ENCODE measurements at places on chromosomes 6 and 20.

GRCh38 chr6:11160199-11160598, 48.7 kb upstream of the ERVFRD-1 start:
- no peak for DNase-seq

DNA sequence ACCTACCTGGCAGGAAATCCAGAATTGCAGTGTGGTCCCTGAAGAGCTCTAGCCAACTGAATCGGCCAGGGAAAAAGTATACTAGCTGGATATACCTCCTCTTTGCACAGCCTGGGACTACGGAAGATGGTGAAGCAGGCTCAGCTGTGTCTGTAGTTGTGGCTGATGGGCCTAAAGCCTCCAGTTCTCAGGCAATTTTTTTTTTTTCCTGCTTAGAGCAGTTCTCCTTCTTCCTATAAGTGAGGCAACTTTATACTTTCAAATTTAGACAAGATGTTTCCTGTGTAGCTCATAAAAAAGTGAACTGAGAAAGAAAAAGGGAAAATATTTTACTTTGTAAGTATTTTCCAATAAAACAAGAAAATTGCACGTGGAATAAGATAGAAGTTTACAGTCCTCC, 172.9 kb downstream of the CARMIL1 start:
- DNase-seq: no peak

DNA sequence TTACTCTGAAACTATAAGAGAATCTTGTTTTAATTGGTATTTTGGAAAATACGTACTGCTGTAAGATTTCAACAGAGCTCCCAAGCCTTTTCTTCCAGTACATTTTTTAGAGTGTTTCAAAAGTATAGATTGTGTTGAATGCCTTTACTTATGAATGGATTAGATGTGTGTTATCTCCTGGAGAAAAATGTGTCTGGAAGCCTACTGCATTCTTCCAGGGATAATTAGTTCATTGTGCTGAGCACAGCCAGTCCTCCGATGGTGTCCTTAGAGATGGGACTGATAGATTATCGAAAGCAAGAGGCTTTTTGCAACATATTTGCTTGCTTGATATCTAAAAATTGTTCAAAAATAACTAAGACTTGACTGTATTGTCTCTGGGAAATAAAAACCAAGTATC, 114.2 kb downstream of the PLEKHG1 start:
- no peak for DNase-seq

DNA sequence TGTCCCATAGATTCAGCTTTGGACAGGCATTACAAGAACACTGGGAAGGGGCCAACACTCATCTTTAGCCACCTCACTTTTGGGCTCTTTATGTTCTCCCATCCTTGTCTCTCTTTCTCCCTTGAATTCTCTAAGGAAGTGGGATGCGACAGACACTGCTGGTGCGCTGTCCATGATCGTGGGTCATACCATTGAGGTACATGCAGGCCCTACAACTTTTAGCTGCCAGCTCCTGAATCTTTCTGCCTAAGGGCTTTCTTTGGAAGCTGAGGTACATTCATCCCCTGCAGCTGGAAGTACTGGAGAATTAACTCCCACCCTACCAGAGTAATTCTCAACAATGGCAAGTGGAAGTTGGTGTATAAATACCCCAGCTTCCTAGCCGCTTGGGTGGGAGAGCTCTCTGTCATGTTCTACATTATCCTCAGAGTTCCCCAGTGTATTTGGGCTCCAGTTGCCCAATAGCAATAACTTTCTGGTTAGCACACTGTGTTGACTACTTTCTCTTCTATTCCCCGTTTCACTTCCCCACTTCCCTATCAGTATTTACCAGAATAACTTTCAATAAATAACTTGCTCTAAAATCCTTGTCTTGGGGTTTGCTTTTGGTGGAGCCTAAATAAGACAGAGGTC, 309.4 kb upstream of the RNF24 start:
- no peak for DNase-seq

- DNase-seq: no peak
Observed at GRCh38 chr6:139824864-139825263, 450.4 kb upstream of the CITED2 start.

DNA sequence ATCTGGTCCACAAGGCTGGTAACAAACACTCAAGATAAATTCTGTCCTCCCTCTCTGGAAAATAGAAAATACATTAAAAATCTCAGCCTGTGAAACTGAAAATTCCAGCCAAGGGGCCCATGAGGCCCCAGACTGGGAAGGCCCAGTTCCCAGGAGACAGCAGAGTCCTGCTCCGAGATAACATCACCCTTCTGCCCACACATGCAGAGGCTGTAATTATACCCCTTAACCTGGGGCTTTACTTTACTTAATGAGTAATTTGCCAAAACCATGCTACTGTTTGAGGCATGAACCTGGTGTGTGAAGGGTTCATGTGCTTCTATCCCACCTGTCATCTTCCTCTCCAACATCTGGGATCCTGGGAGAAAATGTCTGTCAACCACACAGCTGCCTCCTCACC, 398.9 kb upstream of the SULF2 start:
- no peak for DNase-seq

DNA sequence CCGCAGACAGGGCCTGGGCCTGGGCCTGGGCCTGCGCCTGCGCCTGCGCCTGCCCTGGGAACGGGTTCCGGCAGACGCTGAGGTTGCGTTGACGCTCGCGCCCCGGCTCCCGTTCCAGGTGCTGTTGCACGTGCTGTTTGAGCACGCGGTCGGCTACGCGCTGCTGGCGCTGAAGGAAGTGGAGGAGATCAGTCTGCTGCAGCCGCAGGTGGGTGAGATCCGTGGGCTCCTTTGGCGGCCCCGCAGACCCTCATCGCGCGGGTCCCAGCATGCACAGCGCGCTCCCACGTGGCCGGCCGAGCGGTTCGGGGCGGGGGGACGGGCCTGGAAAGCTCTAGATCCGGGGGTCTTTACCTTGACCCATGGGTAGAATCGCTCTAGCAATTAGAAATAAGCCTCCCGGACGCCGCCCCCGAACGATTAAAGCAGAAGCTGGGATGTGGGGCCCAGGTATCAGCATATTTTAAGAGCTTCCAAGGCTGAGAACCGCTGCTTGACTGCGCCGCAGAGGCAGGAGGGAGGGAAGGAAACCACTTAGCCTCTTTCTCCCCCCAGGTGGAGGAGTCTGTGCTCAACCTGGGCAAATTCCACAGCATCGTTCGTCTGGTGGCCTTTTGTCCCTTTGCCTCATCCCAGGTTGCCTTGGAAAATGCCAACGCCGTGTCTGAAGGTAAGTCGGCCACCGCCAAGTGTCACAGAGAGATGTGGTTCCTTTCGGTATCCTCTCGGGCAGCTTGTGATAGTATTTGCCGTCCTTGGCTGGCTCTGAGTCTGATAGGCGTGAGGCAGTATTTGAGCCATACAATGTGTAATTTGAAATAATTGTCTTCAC, 508 bp downstream of the NOP56 start:
- DNase-seq: no peak

DNA sequence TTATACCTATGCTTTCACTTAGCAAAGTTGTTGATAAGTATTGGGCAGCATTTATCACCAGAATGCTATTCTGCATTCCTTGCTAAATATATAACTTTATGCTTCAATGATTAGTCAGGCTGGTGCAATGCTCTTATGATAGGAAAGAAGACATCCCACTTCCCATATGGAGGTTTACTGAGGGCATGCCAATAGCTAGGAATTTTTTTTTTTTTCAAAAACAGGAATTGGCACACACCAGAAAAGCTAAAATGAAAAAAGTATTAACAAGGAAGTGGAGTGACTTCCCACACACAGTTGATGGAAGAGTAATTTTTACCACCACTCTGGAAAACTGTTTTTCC, 90.8 kb downstream of the FRK start:
- DNase-seq: no peak

GRCh38 chr20:53930651-53931504, 139.5 kb downstream of the BCAS1 start:
- DNase-seq: no peak

GRCh38 chr6:42104095-42104803, 38.2 kb downstream of the C6orf132 start:
- peak; percentile 56 for DNase-seq

DNA sequence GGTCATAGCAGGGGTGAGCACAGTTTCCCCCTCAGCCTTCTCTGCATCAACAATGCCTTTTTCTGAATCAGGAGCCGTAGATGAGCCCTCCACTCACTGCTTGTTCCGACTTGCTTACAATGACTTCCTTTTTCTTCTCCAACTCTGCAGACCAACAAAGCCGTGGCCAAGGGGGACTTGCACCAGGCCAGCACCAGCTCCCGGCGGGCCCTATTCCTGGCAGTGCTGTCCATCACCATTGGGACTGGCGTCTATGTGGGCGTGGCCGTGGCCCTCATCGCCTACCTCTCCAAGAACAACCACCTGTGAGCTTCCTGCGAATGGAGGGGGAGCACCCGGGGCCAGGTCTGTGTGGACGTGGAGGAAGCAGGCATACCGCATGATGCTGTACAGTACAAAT, 195.8 kb downstream of the SYNDIG1 start:
- no peak for DNase-seq

DNA sequence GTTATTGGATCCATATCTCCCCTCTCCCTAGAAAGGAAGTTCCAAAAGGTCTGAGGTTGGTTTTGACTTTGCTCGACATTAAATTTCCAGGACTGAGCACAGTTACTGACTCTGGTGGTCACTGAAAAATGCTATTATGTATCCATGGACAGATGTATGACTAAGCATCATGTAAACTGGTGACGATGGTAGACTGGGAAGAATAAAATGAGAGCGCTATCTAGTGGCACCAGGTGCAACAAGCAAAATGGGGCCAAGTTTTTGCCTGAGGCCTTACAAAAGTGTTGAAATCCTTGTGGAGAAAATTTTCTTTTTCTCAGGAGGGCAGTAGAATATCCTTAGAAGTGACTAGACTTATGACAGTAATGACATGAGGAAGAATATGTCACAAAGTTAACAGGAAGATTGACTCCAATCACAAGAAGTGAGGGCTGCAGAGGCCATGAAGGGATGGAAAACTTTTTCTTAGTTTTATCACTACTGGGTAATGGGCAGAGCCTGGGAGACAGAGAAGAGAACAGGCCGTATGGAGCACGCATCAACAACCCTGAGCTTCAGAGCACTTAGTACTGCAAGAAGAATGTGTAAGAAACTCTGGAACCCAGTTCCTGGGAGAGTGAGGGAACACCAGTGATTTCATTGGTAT, 88.9 kb upstream of the ELOVL5 start:
- no peak for DNase-seq

- DNase-seq: no peak
Observed at GRCh38 chr20:37662308-37662707, 31.5 kb upstream of the CTNNBL1 start.

DNA sequence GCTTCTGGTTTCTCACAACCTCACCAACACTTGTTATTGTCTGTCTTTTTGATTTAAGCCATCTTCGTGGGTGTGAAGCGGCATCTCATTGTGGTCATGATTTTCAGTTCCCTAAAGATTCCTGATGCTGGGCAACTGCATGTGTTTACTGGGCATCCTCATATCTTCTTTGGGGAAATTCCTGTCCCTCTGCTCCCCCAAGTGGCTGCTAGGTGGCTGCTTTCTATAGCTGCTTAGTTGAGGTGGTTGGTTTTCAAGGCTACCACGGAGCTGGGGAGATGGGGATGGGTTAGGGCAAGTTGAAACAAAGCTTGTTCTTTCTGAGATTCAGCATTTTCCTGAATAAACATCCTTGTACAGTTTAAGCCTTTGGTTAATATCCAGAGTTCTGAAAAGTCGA, 403.9 kb upstream of the SULF2 start:
- DNase-seq: peak; percentile 1

DNA sequence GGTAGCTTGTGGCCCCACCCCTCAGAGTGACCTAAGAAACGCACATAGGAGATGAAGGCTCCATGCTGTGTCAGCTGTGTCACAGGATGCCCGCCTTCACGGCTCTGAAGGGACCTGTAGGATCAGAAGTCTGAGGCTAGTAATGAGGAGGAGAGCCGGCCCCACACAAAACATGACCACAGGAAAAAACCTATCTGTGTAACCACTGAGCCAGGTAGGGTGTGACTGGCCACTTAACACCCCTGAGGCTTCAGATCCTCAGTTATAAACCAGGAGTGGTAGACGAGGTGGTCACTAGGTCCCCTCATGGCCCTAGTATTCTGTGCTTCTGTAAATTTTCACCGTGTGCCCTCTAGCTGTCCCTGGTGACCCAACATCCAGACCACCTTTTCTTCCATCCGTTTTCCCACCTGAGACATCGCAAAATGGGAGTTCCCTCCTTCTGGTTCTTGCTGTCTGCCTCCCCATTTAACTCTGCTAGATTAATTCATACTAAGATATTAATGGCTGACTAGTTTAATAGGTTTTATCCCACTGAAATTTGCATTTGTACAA, 52.8 kb downstream of the TBC1D7 start:
- DNase-seq: no peak

GRCh38 chr20:61299104-61299503, 47.0 kb downstream of the CDH4 start:
- no peak for DNase-seq

- DNase-seq: peak; percentile 37
Observed at GRCh38 chr6:35569011-35569461, 56.3 kb upstream of the TULP1 start.

DNA sequence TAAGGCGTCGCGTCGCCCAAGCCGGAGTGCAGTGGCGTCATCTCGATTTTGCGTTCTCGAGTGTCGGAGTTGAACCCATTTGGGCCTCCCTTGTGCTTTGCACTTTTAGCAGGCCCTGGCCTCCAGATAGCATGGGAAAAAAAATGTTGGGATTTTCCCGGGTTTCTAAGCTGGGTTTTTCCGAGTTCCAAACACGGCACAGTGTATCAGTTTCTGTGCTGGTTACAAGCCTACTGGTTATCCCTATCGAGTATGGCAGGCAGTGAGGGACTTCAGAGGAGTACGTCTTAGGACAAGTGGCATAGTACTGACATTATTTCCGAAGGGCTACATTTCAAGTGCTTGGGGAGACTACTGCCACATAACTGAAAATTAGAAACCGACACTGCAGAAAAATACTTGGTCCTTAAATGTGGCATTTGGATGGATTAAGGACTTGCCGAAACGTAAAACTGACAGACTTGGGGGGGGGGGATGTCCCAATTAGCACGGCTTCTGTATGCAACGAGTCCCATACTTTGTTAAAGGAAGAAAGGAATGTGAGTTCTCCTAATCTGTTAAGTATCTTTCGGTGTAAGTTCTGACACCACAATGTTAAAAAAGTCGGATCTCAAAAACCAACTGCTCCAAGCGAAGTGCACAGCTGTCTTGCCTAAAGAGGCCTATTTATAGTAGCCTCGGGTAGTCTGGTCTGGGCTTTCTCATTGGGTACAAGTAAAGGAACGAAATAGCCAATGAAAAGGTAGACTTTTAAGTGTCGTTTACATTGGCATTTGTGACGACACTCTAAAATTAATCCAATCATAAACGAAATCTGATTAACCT, 70.2 kb downstream of the HFE start:
- peak; percentile 92 for DNase-seq

GRCh38 chr6:134287859-134288537, 29.9 kb downstream of the SGK1 start:
- no peak for DNase-seq

- DNase-seq: no peak
Observed at GRCh38 chr6:11497881-11498280, 39.7 kb upstream of the TMEM170B start.

DNA sequence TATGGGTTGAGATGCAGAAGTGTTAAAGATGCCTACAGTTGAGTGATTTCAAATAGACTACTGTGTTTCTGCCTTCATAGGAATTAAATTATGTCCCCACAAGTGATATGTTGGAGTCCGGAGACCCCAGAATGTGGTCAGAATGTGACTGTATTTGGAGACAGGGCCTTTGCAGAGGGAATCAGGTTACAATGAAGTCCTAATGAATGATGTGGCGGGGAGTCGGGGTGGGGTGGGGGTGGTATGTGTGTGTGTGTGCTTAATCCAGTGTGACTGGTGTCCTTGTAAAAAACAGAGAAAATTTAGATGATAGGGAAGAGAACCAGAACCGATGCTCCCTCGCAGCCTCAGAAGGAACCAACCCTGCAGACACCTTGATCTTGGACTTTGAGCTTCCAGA, 448.2 kb downstream of the QKI start:
- no peak for DNase-seq

All from HL-60 (cell line).